ENCODE measurements at places on chromosomes 16 and 17.

- DNase-seq: peak; percentile 32
Measured at GRCh38 chr17:33686171-33686570, 393.1 kb upstream of the ASIC2 start.

DNA sequence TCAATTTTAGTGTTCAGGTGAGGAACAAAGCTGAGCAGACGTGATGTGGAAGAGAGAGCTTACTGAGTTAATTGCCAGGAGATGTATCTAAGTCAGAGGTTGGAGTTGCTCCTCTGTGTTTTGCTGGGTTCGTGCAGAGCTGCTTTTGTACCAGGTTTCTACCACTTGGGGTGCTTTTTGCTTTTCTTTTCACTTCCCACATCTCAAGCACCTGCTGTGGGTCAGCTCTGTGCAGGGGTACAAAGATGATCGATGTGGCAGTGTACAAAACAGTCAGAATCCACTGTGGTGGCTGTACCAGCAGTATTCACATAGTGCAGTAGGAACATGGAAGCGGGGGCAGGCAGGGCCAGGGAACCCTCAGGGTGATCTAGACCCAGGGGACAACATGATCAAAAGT, 14.8 kb downstream of the UNK start:
- no peak for DNase-seq

- no peak for DNase-seq
Measured at GRCh38 chr16:67959536-67960329, 8.7 kb downstream of the SLC12A4 start.

GRCh38 chr16:84714028-84714427, 14.2 kb downstream of the USP10 start:
- DNase-seq: no peak

GRCh38 chr17:48760411-48760810, 31.9 kb upstream of the HOXB13 start:
- DNase-seq: no peak

DNA sequence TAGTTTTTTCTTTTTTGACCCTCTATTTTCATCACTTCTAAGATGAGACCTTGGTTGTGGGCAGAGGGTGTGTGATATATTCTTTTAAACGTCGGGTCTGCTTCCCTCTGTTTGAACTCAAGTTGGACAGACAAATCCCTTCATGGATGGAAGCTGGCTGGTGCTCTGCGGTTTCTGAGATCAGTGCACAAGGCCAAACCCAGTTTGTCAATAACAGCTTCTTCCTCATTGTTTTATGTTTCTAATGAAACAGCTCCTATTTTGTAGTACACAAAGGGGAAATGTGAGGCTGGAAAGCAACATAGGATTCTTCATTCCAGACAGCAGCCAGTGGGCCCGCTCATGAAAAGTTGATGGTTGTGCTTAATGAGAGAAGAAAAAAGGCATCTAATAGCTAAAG, 159.6 kb downstream of the PRKCA start:
- DNase-seq: no peak

DNA sequence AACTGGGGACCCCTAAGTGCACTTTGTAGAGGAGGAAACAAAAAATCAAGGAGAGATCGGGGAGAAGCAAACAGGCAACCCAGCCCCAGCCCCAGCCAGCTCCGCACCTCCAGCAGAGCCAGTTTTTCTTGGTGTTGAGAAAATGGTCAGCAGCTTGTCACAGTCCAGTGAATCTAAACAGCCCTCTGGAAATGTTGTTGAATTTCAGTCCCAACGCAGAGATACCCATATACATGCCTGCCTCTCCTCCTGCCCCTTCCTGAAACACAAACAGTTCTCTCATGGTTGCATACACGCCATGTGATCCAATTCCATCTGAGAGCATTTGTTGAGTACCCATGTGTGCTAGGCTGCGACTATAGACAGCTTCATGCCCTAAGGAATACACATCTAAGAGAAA, 42.4 kb upstream of the LHX1 start:
- no peak for DNase-seq

- no peak for DNase-seq
Measured at GRCh38 chr17:37661400-37662014, 18.3 kb upstream of the DDX52 start.

DNA sequence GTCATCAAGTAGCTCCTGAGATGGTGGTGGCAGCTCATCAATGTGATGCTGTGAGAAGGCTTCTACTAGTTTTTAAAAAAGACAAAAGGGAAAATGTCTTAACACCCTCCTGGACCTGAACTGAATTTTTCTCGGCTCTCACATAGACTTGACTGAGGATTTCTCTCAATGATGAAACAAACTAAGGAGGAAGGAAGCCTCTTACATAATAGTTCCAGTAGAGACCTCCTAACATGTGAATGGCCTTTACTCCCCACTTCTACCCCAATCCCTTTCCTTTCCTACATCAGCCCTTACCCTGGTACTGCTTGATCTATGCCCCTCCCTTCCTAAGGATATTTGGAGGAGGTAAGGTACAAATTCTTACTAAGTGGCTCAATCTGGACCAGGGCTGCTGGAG, 54.8 kb upstream of the MTMR4 start:
- DNase-seq: no peak

DNA sequence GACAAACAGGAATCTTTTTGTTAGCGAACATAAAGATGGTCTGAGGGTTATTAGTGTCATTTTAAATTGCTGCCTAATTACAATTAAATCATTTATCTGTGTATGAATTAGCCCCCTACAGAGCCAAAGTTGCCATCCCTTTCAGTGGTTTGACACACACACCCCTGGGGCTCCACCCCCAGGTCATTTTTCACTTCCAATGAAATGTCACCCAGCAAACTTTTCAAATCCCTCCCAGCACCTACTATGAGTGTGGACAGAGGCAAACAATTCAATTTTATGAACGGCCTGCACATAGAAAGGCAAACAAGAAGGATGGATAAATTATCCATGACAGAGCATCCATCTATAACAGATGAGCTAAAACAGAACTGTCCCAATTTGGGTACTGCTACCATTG, 2.4 kb downstream of the MYH10 start:
- DNase-seq: no peak

DNA sequence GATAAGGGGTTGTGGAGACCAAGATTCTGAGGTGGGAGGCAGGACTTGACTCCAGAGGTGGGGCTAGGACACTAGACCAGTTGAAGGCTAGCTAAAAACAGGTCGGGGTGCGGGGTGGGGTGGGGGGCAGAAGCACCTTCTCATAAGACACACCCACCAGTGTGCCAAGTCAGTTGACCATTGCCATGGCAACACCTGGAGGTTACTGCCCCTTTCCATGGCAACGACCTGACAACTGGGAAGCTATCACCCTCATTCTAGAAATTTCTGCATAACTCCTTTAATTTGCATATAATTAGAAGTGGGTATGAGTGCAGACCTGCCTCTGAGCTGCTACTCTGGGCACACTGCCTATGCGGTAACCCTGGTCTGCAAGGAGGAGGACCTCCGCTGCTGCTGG, 53.9 kb upstream of the ALOX12 start:
- no peak for DNase-seq

GRCh38 chr17:3594051-3594800, 15.0 kb downstream of the TRPV1 start:
- no peak for DNase-seq

GRCh38 chr17:39667262-39667944, 850 bp upstream of the PNMT start:
- peak; percentile 70 for DNase-seq

GRCh38 chr17:27596566-27597187, 34.3 kb upstream of the LGALS9 start:
- DNase-seq: no peak

DNA sequence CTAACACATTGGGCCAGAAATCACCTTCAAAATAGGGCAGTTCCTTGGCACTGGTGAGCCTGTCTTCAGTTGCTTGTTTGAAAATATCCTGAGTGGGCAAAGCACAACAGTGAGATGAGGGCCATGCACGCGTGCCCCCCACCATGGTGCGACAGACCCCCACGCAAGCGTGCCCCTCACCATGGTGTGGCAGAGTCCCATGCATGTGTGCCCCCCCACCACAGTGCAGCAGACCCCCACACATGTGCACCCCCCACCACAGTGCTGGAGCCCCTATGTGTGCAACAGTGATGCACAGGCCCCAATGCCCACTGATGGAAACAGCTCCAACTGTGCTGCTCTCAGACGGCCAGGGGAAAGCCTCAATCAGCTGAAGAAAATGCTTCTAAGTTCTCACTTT, 18.8 kb upstream of the TRAP1 start:
- no peak for DNase-seq

- DNase-seq: no peak
Measured at GRCh38 chr16:21610006-21610544, 10.7 kb downstream of the METTL9 start.

GRCh38 chr17:42361781-42362186, 26.5 kb downstream of the STAT3 start:
- DNase-seq: no peak

DNA sequence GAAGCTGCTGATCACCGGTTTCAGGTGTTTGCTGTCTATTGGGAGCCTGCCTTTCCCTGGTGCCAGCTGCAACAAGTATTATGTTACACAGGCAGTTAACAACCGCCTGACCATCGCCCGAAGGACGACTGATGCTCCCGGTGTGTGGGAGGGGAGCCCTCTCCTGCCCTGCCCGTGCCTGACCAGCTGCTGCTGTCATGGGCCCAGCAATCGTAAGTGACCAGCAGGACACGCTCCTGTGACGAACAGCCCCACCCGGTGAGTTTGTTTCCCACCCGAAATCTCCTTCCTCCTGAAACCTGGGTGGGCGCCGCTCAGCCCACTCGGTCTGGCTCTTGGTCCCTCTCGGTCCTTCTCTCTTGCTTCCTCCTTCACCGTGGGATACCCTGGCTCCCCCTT, 17.9 kb upstream of the UBE2I start:
- DNase-seq: no peak

- DNase-seq: no peak
Measured at GRCh38 chr17:39144416-39144840, 7.0 kb downstream of the PLXDC1 start.

DNA sequence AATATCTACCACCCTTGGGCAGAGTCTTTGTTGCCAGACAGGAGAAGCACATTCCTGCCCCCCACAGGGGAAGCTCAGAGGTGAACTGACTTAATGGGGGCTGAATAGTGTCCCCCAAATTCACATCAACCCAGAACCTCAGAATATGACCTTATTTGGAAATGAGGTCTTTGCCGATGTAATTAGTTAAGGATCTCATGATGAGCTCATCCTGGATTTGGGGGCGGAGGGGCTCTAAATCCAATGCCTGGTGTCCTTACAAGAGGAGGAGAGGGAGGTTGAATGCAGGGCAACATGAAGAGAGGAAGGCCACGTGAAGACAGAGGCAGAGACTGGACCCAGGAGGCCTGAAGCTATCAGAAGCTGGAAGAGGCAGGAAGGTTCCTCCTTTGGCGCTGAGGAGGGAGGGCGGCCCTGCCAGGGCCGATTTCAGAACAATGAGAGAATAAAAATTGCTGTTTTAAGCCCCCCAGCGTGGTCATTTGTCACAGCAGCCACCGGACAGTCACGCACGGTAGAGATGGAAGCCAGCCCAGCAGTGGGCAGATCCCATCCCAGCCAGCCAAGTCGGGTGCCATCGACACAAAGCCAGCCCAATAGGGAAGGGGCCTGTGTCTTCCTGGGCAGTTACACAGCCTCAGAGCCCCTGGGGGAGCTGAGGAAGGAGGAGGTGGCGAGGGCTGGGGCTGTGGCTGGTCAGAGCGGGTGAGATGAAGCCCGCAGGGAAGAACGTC, 21.3 kb downstream of the C16orf74 start:
- DNase-seq: no peak

GRCh38 chr16:79451196-79451816, 149.2 kb downstream of the MAF start:
- no peak for DNase-seq

DNA sequence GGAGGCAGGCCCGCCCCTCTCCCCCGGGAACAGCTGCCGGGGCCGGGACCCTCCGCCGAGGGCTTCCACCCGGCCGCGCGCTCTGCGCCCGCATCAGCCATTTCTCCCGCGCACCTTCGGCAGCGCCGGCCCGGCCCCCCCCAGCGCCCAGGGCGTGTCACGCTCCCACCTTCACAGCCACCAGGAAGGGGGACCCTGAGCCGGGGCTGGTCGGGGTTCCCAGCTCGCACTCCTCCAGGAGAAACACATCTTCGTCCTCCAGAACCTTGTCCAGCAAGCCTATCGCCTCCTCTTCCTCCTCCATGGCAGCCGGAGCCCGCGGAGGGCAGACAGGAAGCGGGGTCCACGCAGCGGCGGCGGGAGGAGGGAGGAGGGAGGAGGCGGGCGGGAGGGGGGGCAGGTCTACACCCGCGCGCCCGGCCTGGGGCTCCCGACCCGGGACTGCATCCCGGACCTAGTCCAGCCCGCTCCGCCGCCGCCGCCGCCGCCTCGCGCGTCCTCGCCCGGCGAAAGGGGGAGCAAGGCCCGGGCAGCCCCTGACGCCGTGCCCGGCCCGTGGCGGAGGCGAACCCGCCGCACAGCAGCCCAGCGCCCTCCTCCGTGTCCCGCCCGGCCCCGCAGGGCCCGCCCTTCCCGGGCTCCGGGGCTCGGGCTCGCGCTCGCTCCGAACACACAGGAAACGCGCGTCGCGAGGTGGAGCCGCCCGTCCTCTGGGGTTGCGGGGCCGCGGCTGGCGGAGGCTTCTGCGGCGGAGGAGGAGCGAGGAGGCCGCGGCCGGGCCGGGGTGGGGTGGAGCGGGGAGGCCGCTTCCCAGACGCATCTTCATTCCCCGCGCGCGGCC, 70.8 kb downstream of the ABR start:
- DNase-seq: peak; percentile 83

DNA sequence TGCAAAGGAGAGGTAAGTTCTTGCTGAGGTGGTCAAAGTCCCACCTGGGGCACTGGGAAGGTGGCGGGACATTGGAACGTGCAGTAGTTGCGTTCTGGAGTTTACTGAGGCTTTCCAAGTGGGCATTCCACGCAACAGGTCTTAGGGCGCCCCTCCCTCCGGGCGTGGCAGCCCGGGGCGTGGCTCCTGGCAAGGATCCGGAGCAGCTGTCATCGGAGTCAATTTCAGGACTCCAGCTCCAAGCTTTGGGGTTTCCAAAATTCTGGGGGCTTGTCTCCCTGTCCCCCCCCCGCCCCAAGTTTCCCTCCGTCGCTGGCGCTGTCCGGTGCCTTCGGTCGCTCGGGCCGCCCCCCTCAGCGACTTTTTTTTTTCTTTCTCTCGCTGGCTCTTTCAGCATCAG, 43.1 kb upstream of the AMZ2 start:
- peak; percentile 53 for DNase-seq
